ENCODE measurements at places on chromosomes 2 and 18.

DNA sequence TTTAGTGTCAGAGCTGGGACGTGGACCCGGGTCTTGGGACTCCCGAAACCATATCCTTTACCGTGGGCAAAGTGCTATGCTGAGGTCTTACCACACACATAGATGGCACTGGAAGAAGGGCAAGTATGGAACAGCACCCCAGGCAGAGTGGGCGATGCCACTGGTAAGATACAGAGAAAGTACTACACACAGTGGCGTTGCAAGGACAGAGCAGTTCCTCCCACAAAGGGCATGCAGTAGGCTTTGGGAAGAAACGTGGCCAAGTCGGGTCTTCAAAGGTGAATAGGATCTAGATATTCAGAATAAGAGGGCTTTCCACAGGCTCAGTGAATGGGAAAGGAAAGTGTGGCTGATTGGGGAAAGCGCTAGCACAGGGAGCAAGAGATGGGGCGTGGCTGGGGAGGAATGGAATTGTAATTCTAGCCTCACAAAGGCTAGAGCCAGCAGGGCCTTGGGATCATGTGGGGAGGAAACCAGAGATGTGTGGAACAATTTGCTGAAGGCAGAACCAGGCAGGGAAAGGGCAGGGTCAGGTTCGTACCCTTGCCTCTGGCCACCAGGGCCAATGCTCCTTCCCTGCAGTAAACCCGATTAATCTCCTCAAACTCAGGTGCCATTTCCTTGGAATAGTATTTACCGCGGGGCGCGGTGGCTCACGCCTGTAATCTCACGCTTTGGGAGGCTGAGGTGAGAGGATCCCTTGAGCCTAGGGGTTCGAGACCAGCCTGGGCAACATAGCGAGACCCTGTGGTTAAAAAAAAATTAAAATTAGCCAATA lies 36.0 kb downstream of the PCBP1 start:
- DNase-seq = no peak

- DNase-seq = no peak
Observed at GRCh38 chr2:108604196-108604595, 69.9 kb downstream of the LIMS1 start.

DNA sequence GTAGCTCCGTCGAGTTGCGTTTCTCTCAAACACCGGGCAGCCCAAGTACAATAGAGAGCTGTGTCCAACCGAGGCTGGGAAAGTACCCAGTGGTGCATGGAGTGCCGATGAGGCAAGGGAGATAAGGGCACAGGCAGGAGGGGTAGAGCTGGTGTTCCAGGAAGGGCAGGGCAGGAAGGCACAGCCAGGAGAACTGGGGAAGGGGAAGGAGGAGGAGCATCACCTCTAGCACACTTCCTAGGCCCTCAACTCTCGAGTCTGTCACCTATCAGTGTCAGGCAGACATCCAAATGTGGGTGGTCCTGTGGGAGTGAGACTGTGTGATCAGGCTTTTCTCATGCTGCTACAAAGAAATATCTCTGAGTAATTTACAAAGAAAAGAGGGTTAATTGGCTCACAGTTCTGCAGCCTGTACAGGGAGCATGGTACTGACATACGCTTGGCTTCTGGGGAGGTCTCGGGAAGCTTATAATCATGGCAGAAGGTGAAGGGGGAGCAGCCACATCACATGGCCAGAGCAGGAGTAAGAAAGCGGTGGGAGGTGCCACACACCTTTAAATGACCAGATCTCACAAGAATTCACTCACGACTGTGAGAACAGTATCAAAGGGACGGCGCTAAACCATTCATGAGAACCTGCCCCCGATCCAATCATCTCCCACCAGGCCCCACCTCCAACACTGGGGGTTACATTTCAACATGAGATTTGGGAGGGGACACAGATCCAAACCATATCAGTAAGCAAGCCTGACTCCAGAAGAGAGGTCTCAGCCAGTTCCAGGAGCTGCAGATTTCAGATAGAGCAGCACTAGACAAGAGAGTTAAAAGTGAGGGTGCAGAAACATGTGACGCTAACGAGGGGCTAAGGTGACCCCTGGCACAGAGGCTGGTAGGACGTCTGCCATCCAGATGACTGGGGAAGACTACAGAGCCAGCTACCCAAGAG lies 75.7 kb downstream of the MBOAT2 start:
- DNase-seq = no peak

DNA sequence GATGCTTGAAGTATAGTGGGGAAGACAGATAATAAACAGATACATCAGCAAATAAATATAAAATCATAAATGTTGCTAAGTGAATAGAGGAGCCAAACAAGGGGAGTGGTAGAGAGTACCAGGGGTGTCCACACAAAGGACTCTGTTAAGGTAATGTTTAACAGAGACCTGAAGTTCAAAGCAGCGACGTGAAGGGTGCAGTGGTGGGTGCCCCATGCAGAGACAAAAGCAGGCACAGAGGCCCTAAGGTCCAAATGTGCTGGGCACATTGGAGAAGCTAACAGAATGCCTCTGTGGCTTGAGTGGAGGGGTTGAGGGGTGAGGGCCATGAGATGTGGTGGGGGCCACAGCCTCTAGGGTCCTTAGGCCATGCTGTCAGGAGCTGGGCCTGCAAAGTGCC lies 109.1 kb downstream of the POLE4 start:
- no peak for DNase-seq

DNA sequence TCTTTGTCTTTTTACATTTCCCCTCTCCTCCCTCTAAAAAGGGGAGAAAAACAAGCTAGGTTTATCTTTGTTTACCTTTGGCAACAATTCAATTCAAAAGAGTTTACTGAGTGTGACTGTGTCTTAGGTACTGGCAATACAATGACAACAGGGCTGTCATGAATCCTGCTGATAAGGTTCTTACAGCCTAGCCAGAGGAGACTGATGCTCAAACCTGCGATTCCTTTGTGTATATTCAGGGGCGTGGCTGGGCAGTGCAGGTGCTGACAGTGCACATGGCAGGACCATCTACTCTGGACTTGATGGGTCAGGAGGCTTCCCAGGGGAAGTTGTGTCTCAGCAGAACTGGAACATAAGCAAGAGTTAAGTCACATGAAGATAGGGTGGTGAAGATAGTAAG lies 23.2 kb upstream of the TTN start:
- DNase-seq = no peak

- no peak for DNase-seq
Observed at GRCh38 chr2:237708961-237709360, 81.6 kb downstream of the LRRFIP1 start.

DNA sequence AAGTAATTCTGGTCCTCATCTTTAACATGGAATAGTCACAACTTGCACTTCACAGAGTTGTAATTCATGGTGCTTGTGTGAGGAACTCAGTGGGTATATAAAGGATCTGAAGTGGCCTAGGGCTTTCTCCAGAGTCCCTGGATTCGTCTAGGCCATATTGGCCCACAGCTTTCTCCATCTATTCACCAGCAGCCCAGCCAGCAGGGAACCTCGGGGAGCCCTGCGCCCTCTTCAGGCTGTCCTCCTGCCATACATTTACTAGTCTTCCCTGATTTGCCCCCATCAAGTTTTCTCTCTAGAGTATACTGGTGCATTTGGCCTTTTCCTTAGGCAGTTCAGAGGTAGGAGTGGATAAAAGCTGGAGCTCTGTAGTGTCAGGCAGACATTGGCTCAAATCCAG lies 278.3 kb downstream of the MYCN start:
- no peak for DNase-seq

DNA sequence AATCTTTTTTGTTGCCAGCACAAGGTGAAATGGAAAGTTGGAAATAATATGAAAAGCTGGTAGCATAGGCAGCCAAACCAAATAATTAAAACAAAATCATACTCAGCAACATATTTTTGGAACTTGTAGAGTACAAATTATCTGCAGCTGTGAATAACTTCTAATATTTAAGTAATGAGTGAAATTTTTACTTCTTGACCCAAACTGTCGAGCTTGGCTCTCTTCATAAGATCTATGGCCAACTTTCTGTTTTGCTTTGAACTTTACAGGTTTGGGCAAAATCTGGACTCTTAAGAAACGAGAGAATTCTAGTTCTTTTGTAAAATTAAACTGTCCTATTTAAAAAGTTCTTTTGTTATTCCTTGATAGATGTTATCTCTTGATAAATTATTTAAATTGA lies 25.6 kb upstream of the CCDC102B start:
- no peak for DNase-seq

DNA sequence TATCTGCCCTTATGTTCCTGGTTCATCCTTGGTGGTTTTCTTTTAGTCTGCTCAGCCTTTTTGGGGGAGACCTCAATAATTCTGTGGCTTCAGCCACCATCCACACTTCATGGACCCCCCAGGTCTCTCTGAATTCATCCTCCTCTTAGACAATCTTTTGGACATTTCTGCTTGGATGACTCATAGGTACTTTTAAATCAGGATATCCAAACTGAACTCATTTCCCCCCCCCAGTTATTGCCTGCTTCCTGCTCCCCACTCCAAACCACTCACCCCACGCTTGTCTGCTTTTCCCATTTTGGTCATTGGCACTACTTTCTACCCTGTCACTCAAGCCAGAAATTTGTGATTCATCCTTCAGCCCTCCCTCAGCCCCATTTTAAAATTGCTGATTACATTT lies 78.5 kb downstream of the TANC1 start:
- no peak for DNase-seq

DNA sequence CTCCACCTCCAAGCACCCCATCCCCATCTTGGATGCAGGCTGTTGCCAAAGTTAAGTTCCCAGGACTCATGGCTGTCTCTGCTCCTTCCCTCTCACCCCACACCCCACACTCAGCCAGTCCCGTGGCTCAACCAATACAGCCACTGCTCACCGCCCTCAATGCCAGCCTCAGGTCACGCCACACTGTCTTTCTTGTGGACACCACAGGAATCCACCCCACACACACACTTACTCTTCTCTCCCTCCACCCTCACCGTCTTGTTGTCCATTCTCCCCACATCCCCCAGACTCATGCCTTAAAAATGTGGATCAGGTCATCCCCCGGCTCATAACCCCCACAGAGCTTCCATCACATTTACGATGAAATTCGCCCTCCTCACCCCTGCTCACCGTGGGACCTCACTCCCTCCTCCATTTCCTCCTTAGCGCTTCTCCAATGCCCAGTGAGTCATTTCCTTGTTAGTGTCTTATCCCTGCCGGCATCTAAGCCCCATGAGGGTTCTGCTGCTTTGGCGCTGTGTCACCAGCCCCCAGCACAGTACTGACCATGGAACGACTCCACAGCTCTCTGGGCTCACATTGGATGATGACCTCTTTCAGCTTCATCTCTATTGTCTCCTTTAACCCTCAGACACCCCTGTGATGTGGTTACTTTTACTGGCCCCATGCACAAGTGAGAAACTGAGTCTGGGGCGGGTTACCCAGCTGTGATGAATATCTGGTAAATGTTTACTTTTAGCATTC lies 13.8 kb downstream of the MLPH start:
- no peak for DNase-seq

DNA sequence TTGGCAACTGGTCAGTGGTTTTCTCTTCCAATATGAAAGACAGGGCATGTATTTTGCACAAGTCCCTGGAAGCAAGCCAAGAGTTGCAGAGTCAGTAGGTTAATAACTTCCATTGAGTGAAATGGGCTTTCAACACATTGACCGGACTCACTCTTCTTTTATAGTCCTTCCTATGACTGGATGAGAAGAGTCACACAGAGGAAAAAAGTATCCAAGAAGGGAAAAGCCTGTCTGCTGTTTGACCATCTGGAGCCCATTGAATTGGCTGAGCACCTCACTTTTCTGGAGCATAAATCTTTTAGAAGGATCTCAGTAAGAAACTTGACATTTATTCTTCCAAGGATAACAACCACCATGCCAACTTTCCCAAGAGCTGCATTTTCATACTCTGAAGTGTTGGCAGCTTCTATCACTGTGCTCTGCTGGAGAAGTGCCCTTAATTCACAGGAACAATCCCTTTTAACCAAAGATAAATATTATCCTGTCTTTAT lies 45.4 kb downstream of the RASGRP3 start:
- no peak for DNase-seq

DNA sequence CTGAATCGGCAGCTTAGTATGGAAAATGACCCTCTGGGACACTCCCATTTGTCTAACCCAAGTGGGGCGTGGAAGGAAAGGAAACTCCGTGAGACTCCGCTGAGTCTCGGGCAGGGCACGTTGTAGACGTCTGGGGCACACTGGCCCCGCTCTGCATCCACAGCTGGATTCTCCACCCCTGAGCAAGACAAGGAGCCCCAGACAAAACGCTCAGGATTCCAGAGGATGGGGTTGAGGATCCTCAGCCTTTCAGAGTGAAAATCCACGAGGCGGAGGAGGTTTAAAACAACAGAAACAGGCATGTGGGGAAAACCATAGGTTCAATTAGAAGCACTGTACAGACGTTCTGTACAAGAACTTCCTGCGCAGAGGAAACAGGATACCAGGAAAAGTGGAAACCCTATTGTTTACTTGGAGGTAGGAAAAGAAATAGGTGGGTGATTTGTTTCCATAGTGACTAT lies 124.9 kb upstream of the ZNF236 start:
- DNase-seq = no peak

- no peak for DNase-seq
Observed at GRCh38 chr2:147110317-147110716, 734.5 kb upstream of the ACVR2A start.

- DNase-seq = no peak
Observed at GRCh38 chr18:77116201-77117080, 16.1 kb downstream of the MBP start.

DNA sequence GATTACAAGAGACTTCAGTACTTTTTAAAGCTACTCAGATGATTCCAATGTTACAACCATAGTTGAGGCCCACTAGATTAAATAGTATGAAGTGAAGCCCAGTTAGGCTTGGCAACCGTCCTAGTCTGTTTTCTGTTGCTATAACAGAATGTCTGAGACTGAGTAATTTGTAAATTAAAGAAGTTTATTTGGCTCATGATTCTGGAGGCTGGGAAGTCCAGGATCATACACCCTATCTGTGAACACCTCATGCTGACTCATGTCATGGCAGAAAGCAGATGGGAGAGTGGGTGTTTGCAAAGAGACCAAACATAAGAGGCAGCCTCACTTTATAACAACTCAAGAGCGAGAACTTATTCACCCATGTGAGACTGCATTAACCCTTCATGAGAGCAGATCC lies 63.1 kb downstream of the CCDC150 start:
- no peak for DNase-seq

DNA sequence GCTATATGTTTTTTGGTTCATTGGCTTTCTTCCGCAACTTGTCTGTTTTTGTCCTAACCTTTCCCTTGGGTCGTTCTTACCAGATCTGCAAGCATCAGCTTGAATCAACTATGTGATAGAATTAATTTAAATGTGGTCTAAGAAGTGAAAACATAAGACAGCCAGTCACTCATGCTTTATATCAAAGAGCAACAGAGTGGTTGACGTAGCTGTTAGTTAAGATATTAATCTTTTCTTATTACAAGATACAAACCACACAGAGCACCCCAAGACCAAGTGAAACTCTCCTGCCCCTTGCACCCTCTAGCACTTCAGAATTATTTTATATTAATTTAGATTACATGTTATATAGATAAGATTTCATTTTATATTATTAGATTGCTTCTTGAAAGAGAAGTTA lies 15.2 kb downstream of the IL18RAP start:
- DNase-seq = no peak

GRCh38 chr2:144163592-144163991 lies 356.3 kb downstream of the ZEB2 start:
- DNase-seq = no peak
